ENCODE measurements at places on chromosomes 2 and 18.

DNA sequence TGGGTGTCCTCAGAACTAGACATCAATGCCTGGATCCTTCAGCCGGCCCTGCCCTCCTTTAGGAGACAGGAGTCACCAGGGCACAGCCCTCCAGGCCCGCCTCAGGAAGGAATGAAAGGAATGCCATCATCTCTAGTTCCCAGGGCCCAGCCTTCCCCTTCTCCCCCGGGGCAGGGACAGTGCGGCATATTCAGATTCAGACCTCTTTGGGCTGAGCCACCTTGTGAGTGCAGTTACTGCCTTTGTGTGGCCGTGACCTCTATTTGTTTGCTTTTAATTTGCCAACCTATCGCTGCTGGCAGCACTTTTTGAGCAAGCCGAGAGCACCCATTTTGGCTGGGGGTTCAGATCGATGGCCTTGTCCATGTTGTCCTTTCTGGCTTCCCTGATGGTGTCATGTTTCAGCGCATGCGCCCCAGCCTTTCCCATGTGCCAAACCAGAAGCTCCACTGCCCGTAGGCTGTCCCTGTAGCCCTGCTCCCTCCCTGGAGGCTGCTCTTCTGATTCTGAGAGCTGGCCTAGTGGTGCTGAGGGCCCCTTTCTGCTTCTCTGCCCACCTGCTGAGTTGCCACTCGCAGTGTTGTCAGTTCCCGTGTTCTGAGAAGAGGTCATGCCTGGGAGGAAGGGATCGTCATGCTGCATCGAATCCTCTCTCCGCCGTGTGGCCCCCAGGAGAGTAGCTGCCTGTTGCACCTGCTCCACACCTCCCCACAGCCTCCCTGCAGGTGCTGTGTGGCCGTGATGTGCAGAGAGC is 10.9 kb downstream of the ANKRD23 start:
- no peak for DNase-seq

GRCh38 chr2:103977668-103978067 is 876.2 kb upstream of the POU3F3 start:
- no peak for DNase-seq

- DNase-seq, result no peak
These were observed 493.4 kb upstream of the FSIP2 start for GRCh38 chr2:185245216-185245615.

DNA sequence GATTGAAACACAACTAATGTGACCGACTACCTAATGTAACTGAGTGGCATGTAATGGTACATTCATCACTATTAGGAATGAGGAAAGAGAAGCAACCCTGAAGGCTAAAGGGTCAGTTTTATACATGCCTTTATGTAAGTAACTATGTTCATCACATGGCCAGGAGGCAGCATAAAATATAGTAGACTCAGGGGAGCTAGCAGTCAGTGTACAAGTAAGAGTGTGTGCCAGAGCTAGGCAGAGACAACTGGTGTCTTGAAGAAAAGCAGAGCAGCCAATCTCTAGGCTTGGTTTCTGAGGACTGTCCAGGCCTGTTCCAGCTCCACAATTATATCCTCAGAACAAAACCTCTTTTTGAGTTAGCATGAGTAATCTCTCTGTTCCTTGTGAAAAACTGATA is 18.1 kb downstream of the SMAD2 start:
- no peak for DNase-seq

DNA sequence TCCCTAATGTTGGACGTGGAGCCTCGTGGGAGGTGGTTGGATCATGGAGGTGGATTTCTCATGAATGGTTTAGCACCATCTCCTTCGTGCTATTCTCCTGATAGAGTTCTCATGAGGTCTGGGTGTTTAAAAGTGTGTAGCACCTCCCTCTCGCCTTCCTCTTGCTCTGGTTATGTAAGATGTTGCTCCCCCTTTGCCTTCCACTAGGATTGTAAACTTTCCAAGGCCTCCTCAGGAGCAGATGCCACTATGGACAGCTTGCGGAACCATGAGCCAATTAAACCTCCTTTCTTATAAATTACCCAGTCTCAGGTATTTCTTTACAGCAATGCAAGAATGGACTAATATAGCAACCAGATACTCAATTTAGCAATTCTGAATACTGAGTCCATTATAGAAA is 82.4 kb upstream of the PELI1 start:
- no peak for DNase-seq

DNA sequence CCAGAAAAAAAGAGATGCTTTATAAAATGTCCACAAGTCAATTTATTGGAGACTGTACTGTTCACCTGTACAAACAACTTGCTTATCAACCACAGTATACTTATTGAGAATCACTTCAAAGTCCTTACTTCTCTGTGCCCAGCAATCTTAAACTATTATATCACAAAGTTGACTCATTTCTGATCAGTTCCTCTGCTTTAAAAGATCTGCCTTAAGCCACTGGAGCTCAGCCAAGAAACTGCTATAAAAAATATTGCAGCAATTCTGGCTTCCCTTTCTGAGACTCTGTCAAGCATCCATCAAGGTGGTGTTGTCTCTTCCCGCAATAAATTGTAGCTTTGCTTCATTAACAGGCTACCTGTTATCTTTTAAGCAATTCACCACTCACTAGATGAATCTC is 375.2 kb upstream of the SPHKAP start:
- DNase-seq, result no peak

GRCh38 chr2:19351499-19351898 is 6.9 kb downstream of the OSR1 start:
- DNase-seq, result no peak

GRCh38 chr2:55611997-55612396 is 5.4 kb downstream of the PPP4R3B start:
- no peak for DNase-seq

GRCh38 chr2:45836316-45836715 is 184.8 kb downstream of the PRKCE start:
- DNase-seq, result no peak

- DNase-seq, result no peak
These were observed 8.8 kb downstream of the RPL37A start for GRCh38 chr2:216507220-216508160.

DNA sequence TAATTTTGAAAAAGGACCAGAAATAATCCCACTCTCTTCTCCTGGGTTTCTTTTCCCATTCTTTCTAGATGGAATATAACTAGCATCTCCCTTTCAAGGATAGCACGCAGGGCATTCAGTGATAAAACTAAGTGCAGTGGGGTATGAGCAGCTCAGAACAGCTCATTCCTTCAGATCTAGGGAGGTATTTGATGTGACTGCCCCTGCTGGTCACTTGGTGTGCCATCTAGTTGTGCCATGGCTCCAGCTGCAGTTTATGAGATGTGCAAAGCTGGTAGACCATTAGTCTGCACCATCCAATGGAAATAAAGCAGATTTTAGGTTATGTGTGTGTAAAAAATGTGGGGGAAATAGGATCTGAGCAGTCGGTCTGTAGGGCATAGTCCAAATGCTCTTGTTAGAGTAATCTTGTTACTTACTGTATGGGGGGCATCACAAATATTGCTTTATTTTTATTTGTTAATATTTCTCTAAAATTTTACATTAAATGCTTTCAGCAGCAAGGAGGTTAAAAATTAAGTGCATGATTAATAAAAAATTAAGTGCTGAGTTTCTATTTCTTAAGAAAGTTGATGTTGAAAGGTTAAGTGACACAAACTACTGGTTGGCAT is 38.9 kb downstream of the CTAGE1 start:
- DNase-seq, result no peak

- no peak for DNase-seq
These were observed 53.9 kb downstream of the ASAP2 start for GRCh38 chr2:9260464-9260918.

DNA sequence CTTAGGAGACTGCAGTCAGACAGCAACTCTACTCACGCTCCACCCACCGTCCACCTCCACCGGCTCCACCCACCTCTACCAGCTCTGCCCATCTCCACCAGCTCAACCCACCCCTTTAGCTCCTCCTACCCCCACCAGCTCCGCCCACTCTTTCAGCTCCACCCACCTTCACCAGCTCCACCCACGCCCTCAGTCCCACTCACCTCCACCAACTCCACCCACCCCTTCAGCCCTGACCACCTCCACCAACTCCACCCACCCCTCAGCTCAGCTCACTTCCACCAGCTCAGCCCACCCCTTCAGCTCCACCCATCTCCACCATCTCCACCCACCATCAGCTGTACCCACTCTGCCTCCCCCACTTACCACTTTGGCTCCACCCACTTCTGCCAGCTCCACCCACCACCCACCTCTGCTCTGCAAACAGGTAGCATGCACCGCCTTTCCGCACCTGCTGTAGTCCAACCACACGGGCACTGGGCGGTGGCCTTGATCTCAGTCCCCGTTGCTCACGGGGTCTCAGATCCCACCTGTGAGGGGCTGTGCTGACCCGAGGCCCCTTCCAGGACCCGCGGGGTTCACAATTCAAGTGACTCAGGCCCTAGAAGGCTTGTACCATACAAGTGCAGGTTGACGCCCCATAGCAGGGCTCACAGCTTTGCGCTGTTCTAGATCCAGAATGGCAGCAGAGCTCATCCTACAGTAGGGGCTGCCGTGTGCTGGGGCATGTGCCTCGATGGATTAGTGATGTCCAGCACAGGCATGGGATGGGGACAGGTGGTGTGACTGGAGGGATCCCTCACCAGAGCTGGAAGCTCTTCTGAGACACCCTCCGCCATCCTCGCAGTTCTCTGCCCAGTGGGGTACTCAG is 77.2 kb upstream of the OTOS start:
- DNase-seq, result no peak

DNA sequence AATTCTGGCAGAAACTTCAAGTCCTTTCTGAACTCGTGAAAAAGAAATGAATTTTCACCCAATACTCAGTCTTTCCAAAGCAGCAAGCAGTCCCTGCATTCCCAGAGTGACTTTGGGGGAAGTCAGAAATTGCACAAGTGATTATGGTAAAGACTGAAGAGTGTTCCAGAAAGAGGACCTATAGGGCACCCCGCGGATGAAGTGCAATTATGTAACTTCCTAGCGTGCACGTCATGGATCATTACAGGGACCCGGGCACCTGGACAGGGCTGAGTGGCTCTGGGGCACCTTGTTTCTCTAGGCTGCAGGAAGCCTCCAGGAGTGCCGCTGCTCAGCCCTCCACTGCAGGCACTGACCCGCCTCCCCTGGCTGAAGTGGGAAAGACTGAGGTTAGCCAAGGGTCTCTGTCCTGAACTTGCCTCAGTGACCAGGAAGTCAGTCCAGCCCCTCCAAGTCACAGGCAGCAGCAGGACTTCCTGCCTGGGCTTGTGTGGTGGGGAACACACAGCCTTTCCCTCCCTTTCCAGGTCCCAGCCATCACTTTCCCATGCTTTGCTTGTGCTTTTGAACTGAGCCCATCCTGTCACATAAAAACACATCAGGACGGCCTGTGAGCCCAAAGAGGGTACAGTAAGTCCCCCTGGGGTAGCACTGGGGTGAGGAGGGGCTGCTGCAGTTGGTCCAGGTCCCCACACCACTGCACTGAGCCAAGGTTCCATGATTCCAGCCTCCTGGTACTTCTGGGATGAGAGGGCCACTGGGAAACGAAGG is 19.8 kb downstream of the TMEM185B start:
- DNase-seq, result no peak

- no peak for DNase-seq
These were observed 59.9 kb upstream of the POU3F3 start for GRCh38 chr2:104793966-104794365.

GRCh38 chr2:217247476-217247875 is 387.6 kb upstream of the TNP1 start:
- no peak for DNase-seq

GRCh38 chr18:34280653-34281052 is 55.9 kb upstream of the NOL4 start:
- no peak for DNase-seq

- no peak for DNase-seq
These were observed 151.5 kb upstream of the SALL3 start for GRCh38 chr18:78828131-78828530.

DNA sequence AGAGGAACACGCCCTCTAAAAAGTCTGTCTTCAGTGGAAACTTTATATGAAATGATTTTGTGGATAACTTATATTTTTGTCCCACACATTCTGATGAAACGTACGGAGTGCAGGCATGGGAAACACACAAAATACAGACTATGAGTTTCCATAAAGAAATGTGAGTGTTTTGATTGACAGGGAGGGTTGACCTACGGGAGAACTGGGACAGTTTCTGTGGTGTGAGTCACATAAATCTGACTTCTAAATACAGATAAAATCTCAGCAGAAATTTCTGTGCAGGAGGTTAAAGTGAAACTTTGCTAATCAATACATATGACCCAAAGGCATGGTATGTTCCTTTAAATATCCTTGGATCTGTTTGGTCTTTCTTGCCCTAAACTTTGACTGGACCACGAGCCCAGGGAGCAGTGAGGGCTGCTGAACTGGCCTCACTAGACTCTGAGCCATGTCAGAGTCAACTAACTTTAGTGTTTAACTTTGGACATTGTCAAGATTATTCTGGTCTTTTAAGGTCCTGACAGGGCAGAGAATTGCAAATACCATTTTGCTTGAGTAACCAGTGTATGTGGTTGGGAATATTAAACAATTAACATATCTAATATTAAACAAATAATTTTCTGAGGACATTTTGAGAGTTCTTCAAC is 206.9 kb upstream of the LYPD1 start:
- DNase-seq, result no peak
